ENCODE measurements at places on chromosomes 5 and 9.

GRCh38 chr5:163475411-163475810, 15.0 kb downstream of the HMMR start:
- no peak for DNase-seq

DNA sequence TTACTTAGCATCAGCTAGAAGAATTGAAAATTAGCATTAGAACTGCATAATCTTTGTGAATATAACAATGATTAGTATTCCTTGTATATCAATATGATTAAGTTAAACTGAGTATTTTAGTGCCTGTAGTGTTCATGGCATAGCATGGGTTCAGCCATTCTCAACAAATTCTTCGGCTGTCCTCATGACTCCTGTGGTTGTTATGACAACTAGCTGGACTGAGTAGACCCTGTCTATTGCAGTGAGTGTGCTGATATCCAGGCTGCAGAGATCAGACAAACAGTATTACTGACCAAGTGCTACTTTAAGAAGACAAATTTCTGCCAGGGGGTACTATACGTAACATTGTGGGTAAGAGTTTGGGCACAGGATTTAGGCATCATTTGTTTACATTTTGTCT, 125.9 kb downstream of the NUDT12 start:
- no peak for DNase-seq

DNA sequence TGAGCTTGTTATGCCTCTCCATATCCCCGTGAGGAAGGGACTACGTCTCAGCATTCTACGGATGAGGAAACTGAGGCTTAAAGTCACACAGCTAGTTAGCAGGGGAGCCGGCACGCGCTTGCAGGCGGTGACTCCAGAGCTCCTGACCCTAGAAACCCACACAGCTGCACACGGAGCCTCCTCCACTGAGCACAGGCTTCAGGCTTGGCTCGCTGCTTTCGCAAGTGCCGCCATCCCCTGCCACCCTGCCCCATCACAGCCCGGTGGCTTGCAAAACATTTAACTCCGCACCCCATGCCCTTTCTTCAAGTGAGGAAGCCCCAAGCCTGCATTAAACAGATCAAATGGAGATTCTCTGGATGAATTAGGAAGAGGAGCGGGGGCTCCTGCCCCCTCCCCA, 138.3 kb downstream of the HSD17B3 start:
- no peak for DNase-seq

GRCh38 chr5:111337133-111337532, 112.9 kb downstream of the CAMK4 start:
- no peak for DNase-seq

DNA sequence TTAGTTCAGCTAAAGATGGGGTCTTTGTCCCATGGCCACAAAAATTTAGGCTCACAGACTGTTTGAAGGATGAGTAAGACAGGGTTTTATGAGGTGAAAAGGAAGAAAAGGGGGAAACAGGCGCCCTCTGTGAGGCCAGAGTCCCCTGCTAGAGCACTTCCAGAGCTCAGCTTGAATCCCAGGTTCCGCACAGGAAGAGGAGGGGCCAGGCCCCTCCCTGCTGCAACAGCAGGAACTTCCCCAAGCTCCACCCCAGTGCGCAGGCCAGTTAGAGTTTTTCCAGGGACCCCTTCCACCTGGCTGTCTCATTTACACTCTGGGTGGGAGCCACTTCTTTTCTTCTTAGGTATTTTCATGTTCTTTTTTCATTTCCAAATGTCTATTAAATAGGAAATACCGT, 480.8 kb downstream of the PSAT1 start:
- DNase-seq: no peak

GRCh38 chr5:10291692-10292339, 15.9 kb downstream of the CMBL start:
- DNase-seq: no peak

DNA sequence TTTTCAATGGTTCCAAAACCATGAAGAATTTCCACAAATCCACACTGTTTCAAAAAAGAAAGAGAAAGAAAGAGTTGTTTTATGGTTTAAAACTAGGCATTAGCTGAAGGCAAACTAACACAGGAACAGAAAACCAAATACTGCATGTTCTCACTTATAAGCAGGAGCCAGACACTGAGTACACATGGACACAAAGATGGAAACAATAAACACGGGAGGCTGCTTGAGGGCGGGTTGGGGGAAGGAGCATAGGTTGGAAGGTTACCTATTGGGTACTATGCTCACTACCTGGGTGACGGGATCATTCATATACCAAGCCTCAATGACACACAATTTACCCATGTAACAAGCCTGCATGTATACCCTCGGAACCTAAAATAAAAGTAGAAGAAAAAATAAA, 45.0 kb downstream of the SEMA6A start:
- no peak for DNase-seq

- DNase-seq: peak; percentile 14
Observed at GRCh38 chr9:2817999-2818803, 25.7 kb downstream of the PUM3 start.

DNA sequence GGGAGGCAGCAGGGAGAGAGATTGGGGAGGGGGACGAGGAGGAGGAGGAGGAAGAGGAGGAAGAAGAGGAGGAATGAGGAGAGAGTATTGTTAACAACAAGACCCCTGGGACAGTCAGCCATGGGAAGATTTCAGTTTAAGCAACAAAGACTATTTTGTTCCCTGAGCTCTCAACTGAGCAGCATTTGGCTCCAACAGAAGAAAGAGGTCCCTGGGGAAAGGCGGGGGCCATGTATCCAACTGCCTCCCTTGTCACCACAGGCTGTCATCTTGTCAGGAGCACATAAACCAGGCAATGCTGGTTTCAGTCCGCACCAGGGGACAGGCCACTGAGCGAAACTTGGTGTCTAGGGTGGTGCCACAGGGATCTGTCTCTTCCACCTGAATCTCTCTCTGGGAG, 316.1 kb downstream of the TLE1 start:
- DNase-seq: no peak

GRCh38 chr9:68847765-68848164, 142.7 kb downstream of the PIP5K1B start:
- no peak for DNase-seq

- DNase-seq: peak; percentile 85
Observed at GRCh38 chr9:26975728-26976707, 19.8 kb downstream of the IFT74 start.

GRCh38 chr5:76952795-76953536, at the start of gene CRHBP:
TSS of gene CRHBP (plus strand) at chr5:76953045. CDS start at chr5:76953135, 90 bp downstream.
- no peak for DNase-seq

DNA sequence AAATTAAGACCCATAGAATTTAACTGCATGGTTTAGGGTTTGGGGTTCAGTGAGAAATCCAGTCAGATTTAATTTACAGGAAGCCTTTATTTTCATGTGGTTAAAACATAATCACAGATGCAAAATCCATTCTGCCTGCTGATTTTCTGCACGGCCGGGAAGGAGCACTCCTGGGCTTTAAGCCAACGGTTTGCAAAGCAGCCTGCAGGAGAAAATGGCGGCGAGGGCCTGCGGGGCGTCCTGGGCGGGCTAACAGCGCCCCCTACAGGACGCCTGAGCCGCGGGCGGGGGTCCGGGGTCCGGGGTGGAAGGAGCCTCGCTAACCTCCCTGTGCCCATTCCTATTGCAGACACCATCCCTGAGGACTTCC, 47.6 kb downstream of the THBS4 start:
- peak; percentile 70 for DNase-seq

GRCh38 chr9:93111001-93111370, 15.0 kb downstream of the CARD19 start:
- no peak for DNase-seq

GRCh38 chr5:58854441-58854840, 271.6 kb downstream of the RAB3C start:
- no peak for DNase-seq
